Stimulated activated CD8-positive, alpha-beta memory T cell treated with anti-CD3 and anti-CD28 coated beads, Interleukin-4, amount 100 ng/mL, for 1 hour (primary cell): ENCODE measurements at places on chromosomes 11 and 22.

DNA sequence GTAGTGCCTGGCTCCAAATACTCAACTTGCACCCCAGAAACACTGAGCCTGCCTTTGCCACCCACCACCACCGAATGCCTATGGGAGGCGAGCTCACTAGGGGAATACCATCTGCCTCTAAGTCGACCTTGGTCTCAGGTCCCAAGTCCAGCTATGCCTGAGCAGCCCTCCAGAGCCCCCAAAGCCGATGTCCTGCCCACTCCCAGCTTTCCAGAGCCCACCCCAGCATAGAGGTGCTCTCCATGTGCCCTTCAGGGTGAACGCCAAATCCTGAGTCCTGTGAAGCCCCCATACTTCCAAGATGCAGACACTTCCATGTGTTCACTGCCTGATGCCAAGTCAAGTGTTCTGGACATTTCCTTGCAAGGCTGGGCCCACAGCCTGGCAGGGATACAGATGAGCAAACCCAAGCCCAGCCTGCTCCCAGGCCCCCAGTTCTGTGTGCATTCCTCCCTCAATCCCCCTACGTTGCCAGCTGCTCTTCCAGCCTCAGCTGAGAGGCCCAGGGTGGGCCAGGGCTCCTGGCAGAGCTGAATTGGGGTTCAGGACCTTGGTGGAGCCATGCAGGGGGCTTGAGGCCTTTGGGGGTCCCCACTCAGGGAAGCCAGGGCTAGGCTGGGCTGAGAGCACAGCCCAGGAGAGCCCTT lies 2.6 kb upstream of the KMT5B start:
- DNase-seq: no peak

DNA sequence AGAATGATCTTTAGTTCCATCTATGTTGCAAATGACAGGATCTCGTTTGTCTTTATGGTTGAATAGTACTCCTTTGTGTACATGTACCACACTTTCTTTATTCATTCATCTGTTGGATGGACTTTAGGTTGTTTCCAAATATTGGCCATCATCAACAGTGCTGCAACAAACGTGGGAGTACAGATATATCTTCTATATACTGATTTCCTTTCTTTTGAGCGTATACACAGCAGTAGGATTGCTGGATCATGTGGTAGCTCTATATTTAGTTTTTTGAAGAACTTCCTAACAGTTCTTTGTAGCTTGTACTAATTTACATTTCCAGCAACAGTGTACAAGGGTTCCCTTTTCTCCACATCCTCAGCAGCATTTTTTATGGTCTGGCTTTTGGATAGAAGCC lies 407.5 kb upstream of the ANO5 start:
- DNase-seq: no peak

GRCh38 chr11:20029193-20029592 lies 131.1 kb downstream of the DBX1 start:
- DNase-seq: no peak

GRCh38 chr22:49300951-49301397 lies 526.7 kb downstream of the BRD1 start:
- no peak for DNase-seq

DNA sequence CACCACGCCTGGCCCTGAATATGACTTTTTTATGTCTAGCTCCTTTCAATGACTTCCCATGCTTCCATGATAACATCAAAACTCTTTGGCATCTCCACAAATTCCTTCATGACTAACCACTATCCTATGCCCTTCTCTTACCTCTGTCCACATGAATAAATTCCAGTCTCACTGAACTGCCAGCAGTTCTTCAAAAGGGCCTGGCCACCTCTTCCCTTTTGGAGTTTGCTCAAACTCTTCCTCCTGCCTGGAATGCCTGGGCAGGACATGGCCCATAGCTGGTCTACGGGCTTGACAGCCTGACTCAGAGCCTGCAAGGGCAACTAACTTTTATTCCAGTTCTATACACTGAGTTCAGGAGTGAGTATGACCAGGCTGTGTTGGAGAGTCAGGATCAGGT lies 41.8 kb upstream of the ZBTB16 start:
- no peak for DNase-seq

- DNase-seq: no peak
These were observed 141.4 kb downstream of the NTM start for GRCh38 chr11:131511794-131512193.

GRCh38 chr11:9619004-9619403 lies 44.9 kb upstream of the SWAP70 start:
- no peak for DNase-seq

GRCh38 chr22:32849501-32849900 lies 48.0 kb downstream of the TIMP3 start:
- DNase-seq: no peak

DNA sequence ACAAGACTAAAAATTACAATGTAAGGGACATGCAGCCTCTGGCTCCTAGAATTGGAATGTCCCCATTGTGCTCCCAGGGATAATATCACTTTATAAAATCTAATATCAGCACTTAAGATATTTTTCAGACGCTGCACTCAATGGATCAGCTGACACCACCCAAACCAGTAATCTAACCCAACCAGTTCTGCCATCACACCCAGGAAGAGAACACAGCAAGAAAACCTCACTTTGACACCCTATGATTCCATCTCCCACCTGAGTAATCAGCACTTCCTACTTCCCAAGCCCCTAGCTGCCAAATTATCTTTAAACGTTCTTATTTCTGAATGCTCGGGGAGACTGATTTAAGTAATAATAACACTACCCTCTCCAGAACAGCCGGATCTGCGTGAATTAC lies 2.6 kb downstream of the CASP4 start:
- DNase-seq: no peak
